Chondrocyte (in vitro differentiated cells): ENCODE measurements at places on chromosomes 12 and 14. TPM values are rescaled to one million over a fixed set of nuclear protein-coding genes. Genes with fewer than 3 reads are reported as not detected.

GRCh38 chr14:22802860-22803686 lies 12.2 kb downstream of the SLC7A7 start:
- H3K36me3 ChIP-seq: peaks cover 3% of the 10 kb centered on the region
- DNase-seq: no peak
- peaks cover 13% of the 10 kb centered on the region for H3K27me3 ChIP-seq
- no peak overlapping the region for H3K27ac ChIP-seq
- peaks cover 3% of the 10 kb centered on the region for H3K4me1 ChIP-seq

- H3K4me1 ChIP-seq: no peaks in the 10 kb centered on the region
- H3K27me3 ChIP-seq: peaks cover 5% of the 10 kb centered on the region
- no peak for DNase-seq
Measured at GRCh38 chr14:35988972-35989690, 163.0 kb downstream of the BRMS1L start.

GRCh38 chr12:62934239-62934798 lies 631 bp downstream of the PPM1H start:
- peaks cover 4% of the 10 kb centered on the region for H3K36me3 ChIP-seq
- H3K27me3 ChIP-seq: no peaks in the 10 kb centered on the region
- peak overlapping the region; percentile 100 for H3K4me3 ChIP-seq
- H3K4me1 ChIP-seq: peaks cover 35% of the 10 kb centered on the region
- peak overlapping the region; percentile 98 for H3K27ac ChIP-seq

DNA sequence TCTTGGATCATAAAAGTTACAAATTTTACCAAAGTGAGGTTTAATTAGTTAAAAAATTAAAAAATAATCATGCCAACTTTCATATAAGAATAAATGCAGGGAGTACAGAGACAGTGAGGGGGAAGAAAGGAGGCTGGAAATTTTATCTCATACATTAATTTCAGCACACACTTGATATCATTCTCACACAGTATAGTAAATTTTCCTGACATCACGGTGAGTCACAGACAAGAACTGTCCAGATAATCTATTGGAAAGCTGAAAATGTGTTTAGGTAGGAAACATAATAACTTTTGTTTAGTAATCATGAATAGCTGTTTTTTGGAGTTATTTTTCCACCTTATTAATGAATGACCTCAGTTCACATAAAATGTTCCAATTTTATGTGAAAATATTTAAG lies 1204.8 kb downstream of the GALC start:
- peaks cover 14% of the 10 kb centered on the region for H3K4me1 ChIP-seq
- no peaks in the 10 kb centered on the region for H3K36me3 ChIP-seq
- H3K27ac ChIP-seq: no peak overlapping the region
- H3K27me3 ChIP-seq: no peaks in the 10 kb centered on the region

GRCh38 chr12:120984351-120984898 lies 6.1 kb downstream of the HNF1A start:
- no peak overlapping the region for H3K4me3 ChIP-seq
- no peaks in the 10 kb centered on the region for H3K36me3 ChIP-seq
- H3K27ac ChIP-seq: no peak overlapping the region
- H3K27me3 ChIP-seq: peaks cover under 1% of the 10 kb centered on the region
- H3K4me1 ChIP-seq: no peaks in the 10 kb centered on the region
- DNase-seq: peak; percentile 39

DNA sequence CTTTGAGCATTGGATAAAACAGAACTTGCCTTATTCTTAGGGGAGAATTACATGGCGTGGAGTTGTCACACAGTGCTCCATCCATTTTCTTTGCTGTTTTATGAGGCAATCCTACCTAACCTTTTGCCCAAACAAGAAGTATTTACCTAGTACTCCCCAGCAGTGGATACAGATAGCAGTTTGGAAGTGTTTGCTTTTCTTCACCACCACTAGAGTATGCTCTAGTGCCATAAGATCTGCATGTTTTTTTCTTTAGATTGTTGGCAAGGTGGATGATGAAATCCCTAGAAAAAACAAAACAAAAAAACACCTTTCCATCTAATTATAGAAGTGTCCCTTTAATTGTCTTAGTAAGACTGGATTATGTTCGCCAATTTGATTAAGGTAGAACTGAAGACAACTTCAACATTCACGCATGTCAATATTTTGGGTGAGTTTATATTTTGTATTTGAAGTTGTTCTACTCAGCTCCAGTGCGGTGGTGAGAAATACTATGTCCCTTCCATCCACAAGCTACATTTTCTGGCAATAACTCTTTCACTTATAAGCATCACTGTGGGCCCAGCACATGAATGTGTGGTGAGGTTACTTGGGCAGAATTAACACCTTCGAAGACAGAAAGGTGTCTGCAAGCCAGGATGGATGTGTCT lies 23.6 kb upstream of the TMEM260 start:
- peaks cover 36% of the 10 kb centered on the region for H3K27me3 ChIP-seq
- no peak overlapping the region for H3K27ac ChIP-seq
- no peaks in the 10 kb centered on the region for H3K4me1 ChIP-seq
- no peaks in the 10 kb centered on the region for H3K36me3 ChIP-seq
- H3K4me3 ChIP-seq: no peak overlapping the region

- peak overlapping the region; percentile 35 for H3K4me3 ChIP-seq
- peaks cover 18% of the 10 kb centered on the region for H3K36me3 ChIP-seq
- H3K27ac ChIP-seq: peak overlapping the region; percentile 99
- peak; percentile 63 for DNase-seq
- no peaks in the 10 kb centered on the region for H3K27me3 ChIP-seq
Measured at GRCh38 chr12:48779869-48780268, 9.0 kb downstream of the ADCY6 start.

DNA sequence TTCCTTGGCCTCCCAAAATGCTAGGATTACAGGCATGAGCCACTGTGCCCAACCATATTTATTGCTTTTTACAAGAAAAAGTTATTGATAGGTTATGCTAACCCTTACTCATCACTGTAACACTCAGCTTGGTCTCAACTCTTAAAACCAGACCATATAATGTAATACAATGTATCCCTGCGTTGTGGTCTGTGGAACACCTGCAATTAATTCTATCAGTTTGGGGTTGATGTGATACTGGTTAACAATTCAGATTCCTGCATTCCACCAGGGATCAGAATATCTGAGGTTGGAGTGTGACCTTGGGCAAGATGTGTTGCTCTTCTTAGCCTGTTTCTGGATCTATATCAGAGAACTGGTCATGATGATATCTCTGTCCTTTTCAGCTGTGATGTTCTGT lies 419.0 kb downstream of the RAD51B start:
- no peak for DNase-seq
- H3K27me3 ChIP-seq: no peaks in the 10 kb centered on the region
- H3K36me3 ChIP-seq: no peaks in the 10 kb centered on the region
- no peak overlapping the region for H3K27ac ChIP-seq

GRCh38 chr12:23891115-23891514 lies 58.4 kb downstream of the SOX5 start:
- no peak overlapping the region for H3K4me3 ChIP-seq
- H3K27me3 ChIP-seq: no peaks in the 10 kb centered on the region
- H3K4me1 ChIP-seq: peaks cover 19% of the 10 kb centered on the region
- peaks cover 4% of the 10 kb centered on the region for H3K36me3 ChIP-seq
- DNase-seq: no peak

DNA sequence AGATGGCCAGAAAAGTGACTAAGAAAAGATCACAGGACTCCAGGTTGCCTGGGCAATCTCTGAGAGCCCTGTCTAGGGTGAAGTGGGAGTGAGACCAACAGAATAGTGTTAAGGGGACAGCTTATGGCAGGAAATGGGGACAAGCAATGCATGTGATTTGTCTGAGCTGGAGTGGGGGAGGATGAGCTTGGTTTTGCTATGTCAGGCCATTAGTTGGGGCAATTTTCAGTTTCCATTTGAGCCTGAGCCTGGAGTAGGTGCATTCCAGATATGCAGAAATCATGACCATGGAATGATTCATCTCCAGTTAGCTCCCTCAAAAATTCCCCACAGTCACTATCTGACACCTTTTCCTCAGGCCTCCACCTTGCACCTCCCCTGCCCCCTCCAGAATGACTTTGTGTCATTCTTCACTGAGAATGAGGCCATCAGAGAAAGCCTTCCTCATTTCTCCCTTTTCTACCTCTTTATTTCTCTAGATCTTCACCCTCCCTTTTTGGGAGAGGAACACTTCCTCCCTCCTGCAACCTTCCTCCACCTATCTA lies 150.9 kb upstream of the PLEKHG7 start:
- no peak overlapping the region for H3K27ac ChIP-seq
- no peaks in the 10 kb centered on the region for H3K36me3 ChIP-seq
- H3K4me1 ChIP-seq: no peaks in the 10 kb centered on the region
- H3K27me3 ChIP-seq: no peaks in the 10 kb centered on the region

GRCh38 chr12:91179315-91179714 lies 3.3 kb downstream of the DCN start:
- H3K36me3 ChIP-seq: peaks cover 10% of the 10 kb centered on the region
- no peak overlapping the region for H3K27ac ChIP-seq
- no peaks in the 10 kb centered on the region for H3K27me3 ChIP-seq
- H3K4me3 ChIP-seq: no peak overlapping the region
- peaks cover 30% of the 10 kb centered on the region for H3K4me1 ChIP-seq

- no peak overlapping the region for H3K4me3 ChIP-seq
- H3K27ac ChIP-seq: no peak overlapping the region
- H3K4me1 ChIP-seq: peaks cover 7% of the 10 kb centered on the region
- no peak for DNase-seq
- no peaks in the 10 kb centered on the region for H3K27me3 ChIP-seq
Measured at GRCh38 chr12:88431246-88431645, 149.0 kb downstream of the KITLG start.

DNA sequence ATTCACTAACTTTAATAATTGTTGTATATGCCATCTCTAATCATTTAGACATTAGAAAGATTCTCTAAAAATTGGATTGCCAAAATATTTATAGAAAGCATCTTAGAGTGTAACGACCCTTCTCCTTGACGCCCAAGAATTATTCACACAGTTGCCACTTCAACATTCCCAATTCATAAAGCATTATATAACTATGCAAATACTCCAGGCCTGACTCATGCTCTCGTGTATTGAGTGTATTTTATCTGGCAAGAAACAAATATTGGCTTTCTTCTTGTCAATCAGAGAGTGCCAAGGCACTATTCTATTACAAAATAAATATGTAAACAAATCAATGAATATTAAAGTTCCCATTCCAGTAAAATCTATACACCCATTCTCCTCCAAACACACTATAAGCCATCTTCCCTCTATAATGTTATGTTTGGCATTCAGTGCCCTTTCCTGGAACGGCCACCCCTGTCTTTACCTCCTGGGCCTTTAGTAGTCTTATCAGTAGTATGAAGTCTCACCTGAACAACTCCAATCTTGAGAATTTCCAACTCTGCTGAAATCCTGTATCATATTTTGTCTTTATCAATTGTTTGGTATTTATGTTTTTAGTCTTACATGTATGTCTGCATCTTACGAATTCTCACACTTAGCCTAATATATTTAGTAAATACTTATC lies 182.6 kb downstream of the PIK3C2G start:
- no peaks in the 10 kb centered on the region for H3K36me3 ChIP-seq
- no peak overlapping the region for H3K27ac ChIP-seq
- no peak for DNase-seq

GRCh38 chr12:70908978-70909377 lies 11.6 kb downstream of the PTPRR start:
- H3K27me3 ChIP-seq: peaks cover 34% of the 10 kb centered on the region
- H3K27ac ChIP-seq: no peak overlapping the region
- H3K36me3 ChIP-seq: no peaks in the 10 kb centered on the region
- H3K4me1 ChIP-seq: no peaks in the 10 kb centered on the region

DNA sequence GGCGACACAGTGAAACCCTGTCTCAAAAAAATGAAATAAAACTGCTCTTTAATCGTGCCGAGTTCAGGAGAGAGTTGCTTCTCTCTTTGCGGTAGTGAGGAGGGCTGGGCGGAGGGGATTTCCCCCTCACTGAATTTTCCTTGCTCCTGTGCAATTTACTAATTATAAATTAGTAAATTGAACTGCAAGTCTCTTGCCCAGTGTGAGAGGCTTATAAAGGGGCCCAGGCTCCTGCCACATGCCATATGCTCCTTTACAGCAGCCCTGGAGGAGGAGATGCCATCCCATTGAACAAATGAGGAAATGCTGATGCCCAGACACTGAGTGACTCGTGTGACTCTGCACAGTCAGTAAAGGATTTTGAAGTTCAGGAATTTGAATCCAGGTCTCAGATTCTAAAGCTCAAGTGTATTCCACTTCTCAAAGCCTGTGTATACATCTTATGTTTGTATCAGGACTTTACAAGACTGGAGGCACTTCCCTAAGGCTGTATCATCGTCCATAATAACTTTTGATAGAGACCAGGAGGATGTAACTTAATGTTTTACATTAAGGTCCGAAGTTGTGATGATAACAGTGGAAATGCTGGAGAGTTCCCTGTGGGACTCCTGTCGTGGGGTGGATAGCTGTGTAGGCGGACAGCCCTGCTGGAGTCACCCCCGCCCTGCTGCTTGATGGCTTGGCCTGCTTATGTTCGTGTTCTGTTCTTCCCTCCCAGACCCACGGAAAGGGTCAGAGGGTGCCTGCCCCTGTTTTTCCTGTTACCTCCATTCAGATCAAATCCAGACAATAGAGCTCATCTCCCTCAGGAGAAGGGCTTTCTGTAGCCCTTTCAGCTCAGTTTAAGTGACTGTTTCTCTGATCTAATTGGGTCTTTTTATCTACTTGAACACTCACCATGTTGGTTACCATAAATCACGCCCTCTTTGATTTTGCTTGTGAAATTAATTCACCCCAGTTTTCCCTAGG lies 13.9 kb downstream of the PELI2 start:
- H3K4me1 ChIP-seq: peaks cover 25% of the 10 kb centered on the region
- H3K36me3 ChIP-seq: no peaks in the 10 kb centered on the region
- no peak for DNase-seq
- H3K27me3 ChIP-seq: no peaks in the 10 kb centered on the region
- H3K27ac ChIP-seq: no peak overlapping the region

DNA sequence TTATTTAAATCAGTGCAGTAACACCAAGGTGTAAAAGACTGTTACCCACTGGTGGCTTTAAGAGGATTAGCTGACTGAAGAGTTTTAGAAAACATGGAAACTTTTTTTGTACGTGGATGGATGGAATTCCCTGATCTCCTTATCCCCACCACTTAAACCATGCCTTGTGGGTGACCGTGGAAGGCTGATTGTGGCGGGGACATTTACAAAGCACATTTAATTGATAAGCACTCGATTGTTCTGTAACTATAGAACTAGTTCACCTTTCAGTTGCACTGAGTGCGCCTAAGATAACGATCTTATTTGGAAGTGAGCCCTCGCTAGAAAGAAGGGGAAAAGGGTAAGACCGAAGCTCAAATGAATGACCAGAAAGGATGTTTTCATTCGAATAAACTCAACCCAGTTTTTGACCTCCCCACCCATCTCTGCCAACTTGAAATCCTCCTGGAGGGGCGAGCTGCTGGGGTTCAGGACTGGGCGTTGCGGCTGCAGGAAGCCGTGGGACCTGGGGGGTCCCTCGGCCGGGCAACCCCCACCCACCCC lies 688 bp upstream of the RASSF3 start:
- peaks cover 38% of the 10 kb centered on the region for H3K4me1 ChIP-seq
- H3K36me3 ChIP-seq: no peaks in the 10 kb centered on the region
- DNase-seq: no peak
- peak overlapping the region; percentile 90 for H3K4me3 ChIP-seq

- DNase-seq: no peak
- no peak overlapping the region for H3K27ac ChIP-seq
- no peaks in the 10 kb centered on the region for H3K4me1 ChIP-seq
Measured at GRCh38 chr12:131589221-131589897, 121.5 kb upstream of the SFSWAP start.

Gene IL31
- total RNA-seq: not detected in 3 replicates

Gene DEGS2
- total RNA-seq: 0.17 to 0.36 TPM in 2 of 3 replicates, not detected in the other

Gene DNAH10
- total RNA-seq: 0.46 to 1.2 TPM (median 0.95 TPM) in 3 replicates

Gene DCN
- total RNA-seq: 723 to 2,473 TPM (median 743 TPM) in 3 replicates

Gene MGP
- total RNA-seq: 158 to 215 TPM (median 213 TPM) in 3 replicates

Gene FAM90A1
- not detected in 3 replicates for total RNA-seq

Gene EIF5
- 175 to 212 TPM (median 181 TPM) in 3 replicates for total RNA-seq

Gene SLCO1B3
- total RNA-seq: not detected in 3 replicates

Gene IQSEC3
- total RNA-seq: 0.41 TPM in 1 of 3 replicates, not detected in the others

Gene SLC25A47
- not detected in 3 replicates for total RNA-seq

Gene HNF1A
- not detected in 3 replicates for total RNA-seq

Gene SAMD4A
- total RNA-seq: 53.3 to 59.3 TPM (median 57.0 TPM) in 3 replicates

Gene CACNA2D4
- 0.30 to 0.92 TPM in 2 of 3 replicates, not detected in the other for total RNA-seq
